Neural progenitor cell (in vitro differentiated cells): ENCODE measurements at places on chromosomes 12 and 14. TPM values are rescaled to one million over a fixed set of nuclear protein-coding genes. Genes with fewer than 3 reads are reported as not detected.

DNA sequence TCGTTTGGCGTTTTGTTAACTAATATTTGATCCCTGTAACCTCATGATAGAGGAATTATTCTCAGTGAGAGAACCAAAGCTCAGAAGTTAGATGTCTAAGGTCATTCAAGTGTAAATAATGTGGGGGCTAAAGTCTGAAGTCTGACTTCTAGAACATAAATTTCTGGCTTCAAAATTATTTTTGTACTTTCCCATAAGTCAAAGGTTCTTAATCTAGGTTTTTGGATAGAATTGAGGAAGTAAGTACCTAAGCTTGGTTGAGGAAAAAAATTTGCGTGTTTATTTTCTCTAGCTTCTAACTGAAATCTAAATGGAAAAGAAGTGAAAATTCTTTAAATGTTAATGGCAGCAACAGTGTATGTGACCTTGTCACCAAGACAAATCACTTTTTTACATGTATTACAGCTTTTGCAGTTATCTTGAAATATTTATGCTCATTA, 2.3 kb downstream of the LARP4 start:
- H3K4me1 ChIP-seq, result peaks cover 19% of the 10 kb centered on the region
- no peak for DNase-seq
- H3K27me3 ChIP-seq, result no peaks in the 10 kb centered on the region
- H3K4me3 ChIP-seq, result peak overlapping the region; percentile 70

DNA sequence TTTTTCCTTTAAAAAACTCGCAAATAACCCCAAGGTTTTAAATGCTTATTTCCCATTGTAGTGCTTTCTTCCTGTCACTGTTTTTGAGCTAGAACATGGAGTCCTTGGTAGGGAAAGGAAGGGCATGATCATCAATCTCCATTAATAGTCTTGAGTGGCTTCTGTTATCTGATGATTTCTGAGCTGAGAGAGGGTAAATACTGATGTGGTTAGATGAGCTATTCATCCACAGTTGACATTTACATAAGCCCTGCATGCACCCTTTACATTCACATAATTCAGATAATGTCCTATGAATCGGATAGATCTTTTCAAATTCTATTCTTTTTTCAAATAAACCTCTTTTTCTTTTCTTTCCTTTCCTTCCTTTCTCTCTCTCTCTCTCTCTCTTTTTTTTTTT, 81.4 kb downstream of the NTN4 start:
- H3K4me1 ChIP-seq, result no peaks in the 10 kb centered on the region
- H3K4me3 ChIP-seq, result no peak overlapping the region
- H3K36me3 ChIP-seq, result no peaks in the 10 kb centered on the region
- no peak for DNase-seq
- no peaks in the 10 kb centered on the region for H3K27me3 ChIP-seq

GRCh38 chr12:38144049-38144448, 172.5 kb upstream of the ALG10B start:
- no peak overlapping the region for H3K4me3 ChIP-seq
- H3K27me3 ChIP-seq, result no peaks in the 10 kb centered on the region

GRCh38 chr12:3931206-3931605, 58.0 kb upstream of the PARP11 start:
- no peak overlapping the region for H3K4me3 ChIP-seq
- H3K36me3 ChIP-seq, result no peaks in the 10 kb centered on the region
- H3K27ac ChIP-seq, result no peak overlapping the region

- no peaks in the 10 kb centered on the region for H3K27me3 ChIP-seq
- H3K4me1 ChIP-seq, result no peaks in the 10 kb centered on the region
- DNase-seq, result no peak
- H3K4me3 ChIP-seq, result no peak overlapping the region
Measured at GRCh38 chr12:13505224-13505623, 308.7 kb downstream of the EMP1 start.

DNA sequence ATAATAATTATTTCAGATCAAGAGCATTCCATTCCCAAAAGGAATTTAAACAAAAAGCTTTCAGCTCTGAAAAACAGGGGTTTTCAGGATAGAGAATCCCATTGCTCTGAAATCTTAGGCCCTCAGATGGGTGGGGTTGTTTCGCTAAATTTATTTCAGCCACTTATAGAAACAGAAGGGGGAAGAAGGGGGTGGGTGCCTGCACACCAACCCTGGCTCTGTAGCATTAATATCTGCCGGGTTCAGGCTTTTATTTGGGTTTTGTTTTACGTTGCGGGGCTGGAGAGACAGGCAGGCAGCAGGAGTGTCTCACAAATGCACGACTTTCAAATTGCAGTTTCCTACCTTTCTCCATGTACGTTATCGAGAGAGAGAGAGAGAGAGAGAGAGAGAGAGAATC, 12.5 kb upstream of the ZFP36L1 start:
- H3K4me3 ChIP-seq, result no peak overlapping the region
- no peaks in the 10 kb centered on the region for H3K27me3 ChIP-seq
- no peaks in the 10 kb centered on the region for H3K36me3 ChIP-seq
- DNase-seq, result no peak

DNA sequence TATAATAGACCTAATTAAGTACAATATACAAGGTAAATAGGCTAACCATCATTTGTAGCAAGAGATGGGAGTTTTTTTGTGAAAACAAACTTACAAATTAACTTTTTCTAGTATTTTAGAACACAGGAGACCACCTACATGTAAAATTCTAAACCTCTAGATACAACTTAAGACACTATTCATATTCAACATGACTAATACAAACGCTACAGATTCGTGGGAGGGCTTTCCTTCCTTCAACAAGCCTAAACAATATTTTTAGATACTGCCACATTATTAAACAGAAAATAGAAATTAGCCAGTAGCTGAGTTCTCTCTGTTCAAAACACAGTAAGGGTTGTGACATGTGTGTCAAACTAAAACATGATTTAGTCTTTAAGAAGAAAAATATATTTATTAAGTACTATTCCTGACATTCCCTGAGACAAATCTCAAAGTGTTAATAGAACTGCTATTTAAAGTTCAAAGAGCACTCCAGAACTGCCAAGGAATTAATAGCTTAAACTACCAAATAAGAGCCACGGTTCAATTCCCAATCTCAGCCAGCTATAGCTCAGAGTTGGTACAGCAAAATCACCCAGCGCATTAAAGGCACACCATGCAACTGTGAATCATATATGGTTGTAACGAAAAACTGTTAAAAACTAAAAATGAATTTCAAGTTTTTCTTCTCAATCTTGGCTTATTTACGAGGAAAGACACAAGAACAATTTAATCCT, 10.7 kb downstream of the MED13L start:
- no peak overlapping the region for H3K27ac ChIP-seq
- no peak for DNase-seq
- no peak overlapping the region for H3K4me3 ChIP-seq
- H3K27me3 ChIP-seq, result no peaks in the 10 kb centered on the region

- H3K36me3 ChIP-seq, result no peaks in the 10 kb centered on the region
- no peak overlapping the region for H3K27ac ChIP-seq
- H3K4me3 ChIP-seq, result no peak overlapping the region
- peaks cover 54% of the 10 kb centered on the region for H3K4me1 ChIP-seq
- no peaks in the 10 kb centered on the region for H3K27me3 ChIP-seq
- DNase-seq, result no peak
Measured at GRCh38 chr14:66005900-66006434, 480.2 kb upstream of the CCDC196 start.

DNA sequence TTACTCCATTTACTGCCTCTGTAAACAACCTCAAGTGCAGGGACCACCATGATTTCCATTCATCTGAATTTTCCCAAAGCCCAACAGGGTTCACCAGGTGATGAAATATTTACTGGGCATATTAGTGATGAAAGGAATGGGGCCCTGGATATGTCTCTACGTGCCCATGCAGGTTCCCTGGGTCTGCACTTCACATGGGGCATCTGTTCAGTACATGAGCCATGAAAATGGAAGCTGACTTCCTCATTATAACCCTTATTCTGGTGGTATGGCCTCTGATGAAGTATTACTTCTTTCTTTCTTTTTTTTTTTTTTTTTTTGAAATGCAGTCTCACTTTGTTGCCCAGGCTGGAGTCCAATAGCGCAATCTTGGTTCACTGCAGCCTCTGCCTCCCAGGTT, 26.5 kb upstream of the CORO1C start:
- no peaks in the 10 kb centered on the region for H3K4me1 ChIP-seq
- H3K27ac ChIP-seq, result no peak overlapping the region
- no peaks in the 10 kb centered on the region for H3K27me3 ChIP-seq
- no peaks in the 10 kb centered on the region for H3K36me3 ChIP-seq

- no peak for DNase-seq
- H3K27me3 ChIP-seq, result no peaks in the 10 kb centered on the region
- peaks cover 7% of the 10 kb centered on the region for H3K4me1 ChIP-seq
- no peaks in the 10 kb centered on the region for H3K36me3 ChIP-seq
- H3K27ac ChIP-seq, result no peak overlapping the region
Measured at GRCh38 chr14:83568141-83568540, 1961.8 kb upstream of the FLRT2 start.

DNA sequence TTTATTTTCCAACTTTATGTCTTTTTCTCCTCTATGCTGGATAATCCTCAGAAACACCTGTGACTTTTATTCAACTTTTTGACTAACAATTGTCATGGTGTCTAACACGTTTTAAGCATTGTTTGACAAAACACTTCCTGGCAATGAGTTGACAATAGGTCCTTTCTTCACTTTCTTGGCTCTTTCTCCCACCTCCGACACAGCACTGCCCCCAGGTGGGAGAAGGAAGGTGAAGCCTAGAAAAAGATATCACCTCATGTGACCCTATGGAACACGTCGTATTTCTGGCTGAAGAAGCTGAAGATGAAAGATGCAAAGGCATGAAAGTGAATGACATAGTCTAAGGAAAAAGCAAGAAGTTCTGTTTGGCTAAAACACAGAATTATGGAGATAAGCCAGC, 430.0 kb downstream of the ETNK1 start:
- no peak overlapping the region for H3K4me3 ChIP-seq
- DNase-seq, result peak; percentile 78
- H3K27ac ChIP-seq, result no peak overlapping the region
- H3K4me1 ChIP-seq, result no peaks in the 10 kb centered on the region

GRCh38 chr14:63155511-63156185, 48.6 kb upstream of the RHOJ start:
- no peak overlapping the region for H3K27ac ChIP-seq
- no peaks in the 10 kb centered on the region for H3K27me3 ChIP-seq
- no peak for DNase-seq
- no peaks in the 10 kb centered on the region for H3K4me1 ChIP-seq

- H3K4me3 ChIP-seq, result no peak overlapping the region
- peaks cover 11% of the 10 kb centered on the region for H3K4me1 ChIP-seq
- no peaks in the 10 kb centered on the region for H3K27me3 ChIP-seq
- no peak for DNase-seq
- H3K27ac ChIP-seq, result no peak overlapping the region
Measured at GRCh38 chr12:121769831-121770301, 23.6 kb downstream of the RHOF start.

DNA sequence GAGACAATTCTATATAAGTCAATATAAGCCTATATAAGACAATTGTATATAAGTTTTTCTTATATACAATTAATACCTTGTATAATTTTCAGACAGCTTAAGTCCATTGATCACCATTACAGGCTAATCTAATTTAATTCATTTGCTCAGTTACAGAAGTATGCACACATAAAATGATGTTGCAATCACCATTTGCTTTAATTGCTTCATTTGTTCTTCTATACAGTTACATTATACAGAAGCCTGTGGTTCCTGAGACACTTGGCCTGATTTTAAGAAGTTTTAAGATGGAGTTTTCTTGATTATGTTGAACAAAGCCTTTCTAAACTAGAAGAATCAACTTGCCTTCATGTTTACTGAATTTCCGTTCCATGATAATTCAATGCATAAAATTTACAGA, 314.6 kb upstream of the PDE3A start:
- H3K36me3 ChIP-seq, result no peaks in the 10 kb centered on the region
- no peaks in the 10 kb centered on the region for H3K4me1 ChIP-seq
- DNase-seq, result no peak
- no peaks in the 10 kb centered on the region for H3K27me3 ChIP-seq
- no peak overlapping the region for H3K4me3 ChIP-seq

Gene SPIC
- total RNA-seq, result not detected in 2 replicates

Gene CACNA2D4
- 3.0 and 8.5 TPM in 2 replicates for total RNA-seq
